AG04450 (cell line): ENCODE measurements at places on chromosomes 13 and 19. TPM values are rescaled to one million over a fixed set of nuclear protein-coding genes. Genes with fewer than 3 reads are reported as not detected.

Gene CYSLTR2
- polyA plus RNA-seq: not detected in 2 replicates

DNA sequence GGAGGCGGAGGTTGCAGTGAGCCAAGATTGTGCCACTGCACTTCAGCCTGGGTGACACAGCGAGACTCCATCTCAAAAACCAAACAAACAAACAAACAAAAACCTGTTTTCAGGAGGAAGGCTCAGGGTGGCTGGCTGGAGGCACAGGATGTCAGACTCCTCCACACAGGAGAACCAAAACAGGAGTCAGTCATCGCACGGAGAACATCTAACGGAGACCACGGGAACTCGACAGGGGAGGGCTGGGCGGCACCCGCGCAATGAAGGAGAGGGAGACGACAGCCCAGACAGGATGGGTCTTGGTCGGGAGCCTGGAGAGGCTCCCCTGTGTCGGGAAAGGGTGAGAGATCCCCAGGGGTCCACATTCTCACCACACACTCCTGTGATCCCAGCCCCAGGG, 20.8 kb upstream of the SLC7A9 start:
- no peak for DNase-seq

Gene CEACAM8
- polyA plus RNA-seq: not detected in 2 replicates

- DNase-seq: no peak
Measured at GRCh38 chr13:107821492-107821891, 393.8 kb downstream of the LIG4 start.
